ENCODE measurements at places on chromosomes 6 and 20.

- H3K36me3 ChIP-seq: no peaks in the 10 kb centered on the region
- no peaks in the 10 kb centered on the region for H3K27me3 ChIP-seq
- H3K4me1 ChIP-seq: no peaks in the 10 kb centered on the region
- DNase-seq: no peak
- no peak overlapping the region for H3K4me3 ChIP-seq
Observed at GRCh38 chr6:132399376-132400074, 1.8 kb downstream of the MOXD1 start.

GRCh38 chr6:22550971-22551670, 18.2 kb upstream of the HDGFL1 start:
- H3K4me3 ChIP-seq: no peak overlapping the region
- H3K27ac ChIP-seq: no peak overlapping the region
- H3K27me3 ChIP-seq: no peaks in the 10 kb centered on the region
- H3K36me3 ChIP-seq: no peaks in the 10 kb centered on the region
- no peak for DNase-seq

GRCh38 chr6:160027931-160028330, 59.0 kb downstream of the IGF2R start:
- H3K27me3 ChIP-seq: no peaks in the 10 kb centered on the region
- peaks cover 3% of the 10 kb centered on the region for H3K36me3 ChIP-seq
- no peaks in the 10 kb centered on the region for H3K4me1 ChIP-seq
- H3K27ac ChIP-seq: no peak overlapping the region
- no peak overlapping the region for H3K4me3 ChIP-seq
- DNase-seq: no peak

- no peaks in the 10 kb centered on the region for H3K27me3 ChIP-seq
- no peak for DNase-seq
- H3K27ac ChIP-seq: no peak overlapping the region
- no peak overlapping the region for H3K4me3 ChIP-seq
Observed at GRCh38 chr20:1631309-1632151, 11.7 kb upstream of the SIRPB1 start.

- no peaks in the 10 kb centered on the region for H3K36me3 ChIP-seq
- H3K4me1 ChIP-seq: no peaks in the 10 kb centered on the region
- H3K27me3 ChIP-seq: no peaks in the 10 kb centered on the region
Observed at GRCh38 chr6:9783567-9783966, 631.3 kb downstream of the TFAP2A start.

- no peaks in the 10 kb centered on the region for H3K4me1 ChIP-seq
- no peak for DNase-seq
- no peak overlapping the region for H3K4me3 ChIP-seq
Observed at GRCh38 chr6:84356907-84357306, 129.5 kb upstream of the CEP162 start.

DNA sequence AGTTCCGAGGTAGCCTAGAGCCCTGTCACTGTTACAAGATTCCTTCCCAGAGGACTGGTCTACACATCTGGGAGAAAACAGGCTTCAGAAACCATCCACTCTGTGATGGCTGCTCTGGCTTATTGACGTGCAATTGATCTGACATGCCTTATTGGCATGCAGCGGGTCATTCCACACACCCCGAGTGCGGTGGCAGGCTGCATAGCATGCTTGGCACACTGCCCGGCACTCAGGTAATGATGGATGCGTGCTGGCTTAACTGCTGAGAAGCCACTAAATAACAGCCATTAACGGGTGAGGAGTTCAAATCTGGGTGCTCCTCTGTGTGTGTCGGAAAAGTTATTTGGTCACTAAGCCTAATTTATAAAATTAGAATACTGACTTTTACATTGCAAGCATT, 67.9 kb upstream of the CDH4 start:
- peaks cover 2% of the 10 kb centered on the region for H3K27me3 ChIP-seq
- no peak overlapping the region for H3K27ac ChIP-seq
- H3K36me3 ChIP-seq: no peaks in the 10 kb centered on the region

Measured in prostate gland (tissue), 2 donors.